ENCODE measurements at places on chromosomes 7 and 10.

DNA sequence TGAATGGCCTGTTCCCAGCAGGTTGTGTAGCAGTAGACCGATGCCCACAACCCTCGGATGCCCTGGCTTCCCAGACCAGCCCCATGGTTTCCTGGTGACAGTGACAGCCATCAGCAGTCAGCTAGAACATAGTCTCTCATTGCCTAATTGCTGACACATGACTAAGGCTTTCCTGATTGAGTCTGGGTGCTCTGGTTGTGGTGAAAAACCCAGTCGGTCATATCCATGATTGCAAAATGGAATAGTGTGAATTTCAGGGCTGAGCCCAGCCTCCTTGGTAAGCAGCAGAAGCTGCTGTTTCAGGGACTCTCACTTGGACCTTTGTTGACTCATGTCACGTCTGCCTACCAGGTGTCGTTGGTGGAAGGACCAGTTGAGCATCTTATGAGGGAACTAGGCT lies 36.6 kb downstream of the POR start:
- DNase-seq = no peak

DNA sequence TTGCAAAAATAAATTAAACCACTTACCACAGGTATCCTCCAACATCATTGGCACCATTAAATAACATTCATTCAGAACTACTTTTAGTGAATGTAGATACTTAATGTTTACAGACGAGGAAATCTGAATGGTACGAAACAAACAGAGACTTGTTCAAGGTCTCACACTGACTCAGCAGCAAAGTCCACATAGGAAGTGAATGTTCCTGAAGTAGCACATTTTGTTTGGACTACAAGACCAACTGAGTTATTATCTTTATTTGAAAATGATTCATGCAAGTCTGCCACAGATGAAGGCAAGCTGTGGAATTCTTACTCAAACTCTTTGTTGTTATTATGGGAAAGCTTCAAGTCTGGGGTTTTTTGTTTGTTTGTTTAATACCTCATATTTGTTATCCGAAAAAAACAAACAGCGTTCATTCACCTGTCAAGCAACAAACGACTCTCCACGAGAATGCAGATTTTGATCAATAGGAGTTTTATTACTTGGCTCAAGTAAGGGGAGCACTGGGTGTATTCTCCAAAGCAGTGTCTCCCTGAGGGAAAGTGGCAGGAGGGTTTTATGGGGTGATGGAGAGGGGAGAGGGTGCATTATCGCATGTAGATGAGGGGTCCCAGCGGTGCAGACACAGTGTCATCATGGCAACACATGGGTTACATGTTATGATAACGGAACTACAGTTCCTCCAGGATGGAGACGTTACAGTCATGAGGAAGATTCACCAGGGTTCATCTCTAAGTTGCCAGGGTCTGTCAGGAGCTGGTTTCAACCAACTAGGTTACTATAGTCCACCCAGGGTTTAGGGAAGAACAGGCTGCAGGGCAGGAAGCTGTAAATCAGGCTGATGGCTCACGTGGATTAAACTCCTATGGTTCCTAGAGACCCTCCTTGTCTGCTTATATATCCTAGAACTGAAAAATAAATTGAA lies 147.7 kb upstream of the AKR1E2 start:
- no peak for DNase-seq

- no peak for DNase-seq
These were observed 38.0 kb downstream of the CD36 start for GRCh38 chr7:80676404-80676803.

- DNase-seq = peak; percentile 60
These were observed 13.4 kb upstream of the CRYGN start for GRCh38 chr7:151453326-151453791.

DNA sequence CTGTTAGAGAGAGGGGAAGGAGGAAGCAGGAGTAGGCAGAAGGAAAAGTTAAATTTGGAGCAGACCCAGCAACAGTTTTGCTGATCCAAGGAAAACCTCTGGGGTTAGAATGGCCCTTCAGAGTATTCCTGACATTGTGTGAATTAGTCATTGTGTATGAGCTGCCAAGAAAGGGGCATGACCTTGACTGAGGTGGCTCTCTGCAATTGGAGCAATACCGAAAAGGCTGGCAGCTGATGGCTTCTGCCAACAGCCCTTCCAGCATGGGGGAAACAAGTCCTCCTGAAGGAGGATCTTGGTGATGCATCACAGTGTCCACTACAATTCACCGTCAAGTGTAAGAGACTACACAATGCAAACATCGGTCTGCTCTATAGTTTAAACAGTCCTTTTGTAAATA lies 20.6 kb upstream of the WASL start:
- DNase-seq = no peak

GRCh38 chr7:4461531-4461930 lies 220.6 kb upstream of the FOXK1 start:
- DNase-seq = no peak

DNA sequence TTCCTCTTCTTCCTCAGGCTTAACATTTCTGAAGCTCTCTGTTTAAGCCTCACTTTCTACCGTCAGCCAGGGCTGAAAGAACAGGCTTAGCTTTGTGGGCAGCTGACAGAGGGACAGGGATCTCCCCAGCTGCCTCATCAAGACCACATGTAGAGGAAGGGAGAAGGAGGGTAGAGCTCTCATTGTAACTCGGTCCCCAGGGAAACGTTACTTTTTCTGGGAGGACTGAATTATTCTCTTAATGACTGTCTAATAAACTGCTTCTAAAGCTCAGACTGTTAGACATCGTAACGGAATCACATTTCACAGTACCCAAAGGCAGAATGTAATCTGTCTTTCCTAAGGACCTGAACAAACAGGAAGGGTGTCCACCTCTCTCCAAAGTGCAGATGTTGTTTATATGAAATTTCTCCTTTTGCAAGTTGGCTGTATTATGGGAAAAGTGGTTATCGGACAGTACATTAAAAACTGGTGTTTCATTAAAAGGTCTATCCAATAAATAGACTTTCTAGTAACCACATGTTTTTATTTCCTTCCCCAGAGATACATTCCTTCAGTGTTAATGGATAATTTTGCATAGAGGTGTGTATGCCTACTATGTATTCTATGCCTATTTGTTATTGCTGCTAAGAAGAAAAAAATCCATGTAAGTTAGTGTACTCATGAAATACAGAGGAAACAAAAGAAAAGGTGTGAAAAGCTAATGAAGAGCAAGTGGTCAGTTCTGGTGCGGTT lies 144.2 kb downstream of the CTTNBP2 start:
- no peak for DNase-seq

DNA sequence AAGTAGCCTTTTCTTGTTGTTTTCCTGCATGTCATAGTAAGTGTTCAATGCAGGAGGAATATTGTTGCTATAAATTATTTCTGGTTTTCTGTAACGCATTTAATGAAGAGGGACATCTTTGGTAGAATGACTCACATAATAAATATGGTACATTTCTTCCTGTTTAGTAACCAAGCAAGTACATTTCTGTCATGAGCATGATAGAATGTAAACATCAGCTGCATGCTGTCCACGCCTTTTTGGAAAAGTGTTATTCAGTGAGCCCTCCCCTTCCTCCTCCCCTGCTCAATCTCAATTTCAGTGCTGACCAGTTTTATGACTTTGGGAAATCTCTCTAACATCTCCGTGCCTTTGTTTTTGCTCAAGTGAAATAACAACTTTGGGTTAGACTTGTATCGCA lies 664.0 kb downstream of the XPNPEP1 start:
- no peak for DNase-seq

DNA sequence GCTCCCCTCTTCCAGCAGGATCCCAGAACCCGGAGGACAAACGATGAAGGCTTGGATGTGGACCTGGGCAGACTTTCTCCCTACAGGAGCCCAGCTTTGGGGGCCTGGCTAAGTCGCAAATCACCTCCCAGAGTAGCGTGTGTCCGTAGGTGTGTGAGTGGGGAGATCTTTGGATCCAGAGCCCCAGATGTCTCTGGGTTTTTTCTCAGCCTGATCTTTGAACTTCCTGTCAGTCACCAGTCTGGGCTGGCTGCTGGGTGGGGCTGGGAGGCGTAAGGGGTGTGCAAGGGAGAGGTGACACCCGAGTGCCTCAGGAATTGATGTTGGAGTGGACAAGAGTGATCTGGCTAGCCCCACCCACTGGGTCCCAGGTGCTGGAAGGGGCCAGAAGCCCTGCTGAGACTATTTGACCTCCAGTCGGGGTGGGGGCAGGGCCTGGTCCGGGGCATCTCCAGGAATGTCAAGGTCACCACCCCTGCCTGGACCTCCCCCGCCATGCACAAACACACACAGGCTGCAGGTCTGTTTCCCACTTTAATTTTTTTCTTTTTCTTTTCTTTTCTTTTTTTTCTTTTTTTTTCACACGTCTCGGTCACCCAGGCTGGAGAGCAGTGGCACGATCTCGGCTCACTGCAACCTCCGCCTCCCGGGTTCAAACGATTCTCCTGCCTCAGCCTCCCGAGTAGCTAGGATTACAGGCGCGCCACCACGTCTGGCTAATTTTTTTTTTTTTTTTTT lies at the start of gene MOGAT3:
TSS of gene MOGAT3 (minus strand) at position 175 of the 738 bp plus-strand sequence. CDS start 182 bp downstream, outside the sequence.
- no peak for DNase-seq

DNA sequence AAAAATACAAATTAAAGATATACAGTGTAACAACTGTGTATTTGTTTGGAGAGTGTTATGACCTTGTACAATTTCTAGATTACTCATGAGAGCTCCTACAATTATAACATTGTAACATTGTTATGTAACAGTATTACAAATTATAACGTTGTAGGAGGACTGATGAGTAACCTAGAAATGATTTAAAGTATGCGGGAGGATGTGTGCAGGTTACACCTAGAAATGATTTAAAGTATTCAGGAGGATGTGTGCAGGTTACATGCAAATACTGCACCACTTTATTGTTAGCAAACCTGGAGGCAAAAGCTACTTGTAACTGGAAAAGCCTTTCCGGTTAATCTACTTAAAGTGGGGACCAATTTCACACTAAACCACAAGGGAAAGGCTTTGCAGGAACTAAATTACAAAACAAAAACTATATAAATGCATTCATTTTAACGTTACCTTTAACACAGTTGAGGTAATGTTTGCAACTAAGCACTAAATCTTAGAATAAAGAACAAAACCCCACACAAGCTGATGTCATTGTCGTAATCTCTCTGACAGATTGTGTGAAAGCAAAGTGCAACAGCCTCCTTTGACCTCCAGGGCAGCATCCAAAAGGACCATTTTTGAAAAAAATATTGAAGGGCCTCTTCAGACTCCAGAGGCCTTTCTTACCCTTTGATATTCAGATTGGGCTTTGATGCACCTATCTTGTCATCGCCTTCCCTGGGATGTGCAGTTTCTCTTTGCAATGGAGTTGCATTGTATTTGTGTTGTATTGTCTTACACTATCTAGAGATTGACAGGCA lies 522.1 kb upstream of the FOXK1 start:
- DNase-seq = no peak

DNA sequence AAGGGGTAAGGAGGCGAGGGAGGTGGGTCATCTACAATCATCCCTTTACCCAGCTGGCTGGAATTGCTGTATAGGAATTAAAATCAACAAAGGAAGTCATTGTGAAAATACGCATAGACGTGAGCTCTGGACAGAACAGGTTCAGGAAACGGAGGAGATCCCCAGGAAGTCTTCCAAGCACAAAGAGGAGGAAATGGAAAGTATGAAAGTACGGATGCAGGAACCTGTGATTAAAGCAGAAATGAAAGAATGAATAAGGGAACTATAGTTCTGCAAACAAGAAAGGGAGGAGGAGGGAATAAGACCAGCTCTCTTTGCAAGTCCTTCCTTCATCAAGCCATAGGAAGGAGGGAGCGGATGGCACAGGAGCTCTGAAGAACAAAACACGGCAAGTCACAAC lies 61.8 kb downstream of the PYROXD2 start:
- DNase-seq = no peak

- no peak for DNase-seq
These were observed 67.3 kb upstream of the KLF6 start for GRCh38 chr10:3852147-3852904.

DNA sequence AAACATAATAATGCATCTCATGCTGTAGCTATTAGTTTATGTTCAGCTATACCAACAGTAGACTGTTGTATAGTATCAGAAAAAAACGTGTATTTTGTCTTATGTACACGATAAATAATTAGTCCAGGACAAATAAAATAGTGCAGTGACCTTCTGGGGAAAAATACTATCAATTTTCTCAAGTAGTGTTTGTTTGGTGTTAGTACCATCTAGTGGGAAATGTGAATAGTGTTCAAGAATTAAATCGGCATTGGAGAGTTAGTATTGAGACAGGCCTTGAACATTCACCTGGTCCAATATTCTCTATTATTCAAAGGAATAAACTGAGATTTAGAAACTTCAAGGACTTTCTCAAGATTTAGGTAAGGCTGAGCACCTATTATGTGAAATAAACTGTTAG lies 21.7 kb upstream of the OR2A5 start:
- no peak for DNase-seq

DNA sequence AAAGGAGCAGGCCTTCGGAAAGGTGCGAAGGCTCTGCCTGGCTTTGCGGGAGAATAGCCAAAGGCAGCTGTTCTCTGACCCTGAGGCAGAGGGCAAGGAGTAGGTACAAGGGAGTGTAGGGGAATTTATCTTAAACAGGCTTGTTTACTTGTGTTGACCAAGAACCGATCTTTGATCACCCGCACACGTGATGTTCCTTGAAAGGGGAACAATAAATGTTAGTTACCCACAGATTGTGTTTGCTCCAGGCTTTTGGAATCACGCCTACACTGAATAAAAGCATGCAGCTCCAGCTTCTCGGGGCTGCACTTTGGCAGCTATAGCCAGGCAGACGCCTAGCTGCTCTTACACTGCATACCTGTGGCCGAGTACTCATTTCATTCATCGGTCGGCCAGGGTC lies 420.8 kb downstream of the PHF14 start:
- no peak for DNase-seq

GRCh38 chr10:31557854-31558253 lies 238.8 kb downstream of the ZEB1 start:
- no peak for DNase-seq

DNA sequence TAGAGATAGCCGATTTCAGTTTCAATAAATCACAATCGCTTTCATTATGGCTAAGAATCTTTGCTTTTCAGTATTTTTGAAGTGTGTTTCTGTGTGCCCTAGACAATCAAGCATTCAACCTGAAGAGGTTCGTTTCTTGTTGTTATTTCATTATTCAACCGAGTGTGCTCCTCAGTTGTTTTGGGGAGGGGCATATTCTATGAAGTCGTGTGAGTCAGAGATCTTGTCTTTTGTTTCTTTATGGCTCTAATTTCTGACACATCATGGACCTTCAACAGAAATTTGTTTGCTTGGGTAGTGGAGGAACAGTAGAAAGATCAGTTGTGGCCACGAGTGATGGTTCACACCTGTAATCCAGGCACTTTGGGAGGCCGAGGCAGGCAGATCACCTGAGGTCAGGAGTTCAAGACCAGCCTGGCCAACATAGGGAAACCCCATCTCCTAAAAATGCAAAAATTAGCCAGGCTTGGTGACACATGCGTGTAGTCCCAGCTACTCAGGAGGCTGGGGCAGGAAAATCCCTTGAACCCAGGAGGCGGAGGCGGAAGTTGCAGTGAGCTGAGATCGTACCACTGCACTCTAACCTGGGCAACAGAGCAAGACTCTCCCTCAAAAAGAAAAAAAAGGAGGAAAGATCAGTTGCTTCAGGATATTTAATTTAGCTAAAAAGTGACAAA lies 38.3 kb downstream of the C1QL3 start:
- no peak for DNase-seq

- DNase-seq = no peak
These were observed 13.6 kb downstream of the VPS50 start for GRCh38 chr7:93245525-93246432.

GRCh38 chr7:17289074-17289645 lies 9.3 kb upstream of the AHR start:
- DNase-seq = no peak

All from type B pancreatic cell (in vitro differentiated cells).